ENCODE measurements at places on chromosomes 13 and 19.

DNA sequence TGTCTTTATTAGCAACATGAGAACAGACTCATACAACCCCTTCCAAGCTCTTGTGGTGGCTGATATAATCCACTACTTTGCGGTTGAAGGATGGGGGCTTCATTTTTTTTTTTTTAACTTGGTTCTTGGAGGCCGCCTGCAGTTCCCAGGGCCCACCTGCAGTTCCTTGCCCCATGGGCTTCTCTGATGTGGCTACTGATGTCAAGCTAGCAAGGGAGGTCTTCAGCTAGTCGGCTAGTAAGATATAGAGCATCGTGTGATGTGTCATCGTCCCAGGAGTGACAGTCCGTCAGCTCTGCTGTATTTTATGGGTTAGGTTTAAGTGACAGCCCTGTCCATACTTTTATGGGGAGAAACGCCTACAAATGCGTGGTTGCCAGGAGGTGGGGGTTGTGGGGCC lies 26.1 kb downstream of the UHRF1 start:
- no peaks in the 10 kb centered on the region for H3K27me3 ChIP-seq
- no peak for DNase-seq
- H3K27ac ChIP-seq, result no peak overlapping the region
- H3K4me1 ChIP-seq, result peaks cover 3% of the 10 kb centered on the region
- H3K4me3 ChIP-seq, result no peak overlapping the region

DNA sequence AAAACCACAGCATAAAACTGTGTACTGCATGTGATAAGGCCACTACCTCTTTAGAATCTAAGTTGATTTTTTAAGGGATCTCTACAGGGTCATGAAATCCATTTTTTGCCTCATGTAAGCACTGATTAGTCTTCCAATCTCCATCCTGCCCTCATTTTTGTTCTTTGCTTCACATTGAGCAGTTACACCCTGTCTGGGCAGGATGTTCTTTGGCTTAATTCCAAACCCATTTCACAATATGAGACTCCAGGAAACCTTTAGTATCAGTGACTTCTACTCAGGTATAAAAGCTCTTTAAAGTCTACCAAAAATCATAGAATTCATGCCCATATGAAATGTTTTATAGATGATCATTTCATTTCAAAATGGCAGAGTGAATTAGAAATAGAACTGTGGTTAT lies 592.6 kb downstream of the TBC1D4 start:
- H3K27ac ChIP-seq, result no peak overlapping the region
- no peaks in the 10 kb centered on the region for H3K36me3 ChIP-seq
- no peaks in the 10 kb centered on the region for H3K27me3 ChIP-seq
- H3K4me3 ChIP-seq, result no peak overlapping the region
- no peaks in the 10 kb centered on the region for H3K4me1 ChIP-seq

GRCh38 chr13:37385956-37386670 lies 212.5 kb downstream of the POSTN start:
- H3K4me3 ChIP-seq, result no peak overlapping the region
- H3K36me3 ChIP-seq, result no peaks in the 10 kb centered on the region
- H3K27ac ChIP-seq, result no peak overlapping the region
- peak; percentile 30 for DNase-seq

DNA sequence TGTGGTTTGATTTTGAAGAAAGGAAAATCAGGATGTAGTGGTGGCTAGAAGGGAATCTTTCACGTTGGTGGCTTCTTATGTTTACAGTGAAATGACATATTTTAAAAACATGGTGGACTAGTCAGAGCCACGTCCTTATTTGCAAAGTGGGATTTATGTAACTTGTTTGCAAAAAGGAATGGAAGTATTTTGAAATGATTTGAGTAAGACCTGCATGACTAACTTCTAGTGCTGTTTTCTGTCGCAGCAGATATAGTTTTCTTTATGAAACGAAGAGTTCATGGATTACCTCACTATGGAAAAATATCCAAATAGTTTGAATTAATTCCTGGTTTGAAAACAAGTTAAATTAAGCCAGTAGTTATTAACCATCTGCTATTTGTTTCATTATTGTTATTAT lies 476.5 kb downstream of the MYO16 start:
- no peaks in the 10 kb centered on the region for H3K27me3 ChIP-seq
- no peak for DNase-seq
- H3K4me3 ChIP-seq, result no peak overlapping the region
- H3K27ac ChIP-seq, result no peak overlapping the region
- H3K4me1 ChIP-seq, result no peaks in the 10 kb centered on the region

DNA sequence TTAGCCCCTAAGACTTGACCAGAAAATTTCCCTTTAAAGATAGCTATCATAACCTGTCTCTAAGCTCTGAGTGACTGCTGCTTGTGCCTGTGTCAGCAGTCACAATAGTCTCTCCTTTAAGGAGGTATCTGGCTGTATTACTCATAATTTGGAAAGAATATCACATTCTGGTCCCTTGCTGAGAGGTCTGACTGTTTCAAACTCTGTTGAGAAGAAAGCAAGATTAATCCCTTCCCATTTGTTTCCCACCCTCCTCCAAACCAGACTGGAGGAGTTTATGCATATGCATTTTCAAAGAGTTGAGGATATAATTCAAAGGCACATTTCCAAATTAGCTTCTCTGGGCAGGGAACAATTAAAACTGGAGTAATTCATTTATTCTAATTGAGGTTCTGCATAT lies 2.3 kb downstream of the HTR2A start:
- no peaks in the 10 kb centered on the region for H3K36me3 ChIP-seq
- H3K4me1 ChIP-seq, result peaks cover 7% of the 10 kb centered on the region
- no peak overlapping the region for H3K27ac ChIP-seq
- peak overlapping the region; percentile 49 for H3K4me3 ChIP-seq
